GM20000 (cell line): ENCODE measurements at places on chromosomes 2 and 18.

GRCh38 chr2:2542316-2542715 is 211.2 kb upstream of the MYT1L start:
- DNase-seq = no peak

DNA sequence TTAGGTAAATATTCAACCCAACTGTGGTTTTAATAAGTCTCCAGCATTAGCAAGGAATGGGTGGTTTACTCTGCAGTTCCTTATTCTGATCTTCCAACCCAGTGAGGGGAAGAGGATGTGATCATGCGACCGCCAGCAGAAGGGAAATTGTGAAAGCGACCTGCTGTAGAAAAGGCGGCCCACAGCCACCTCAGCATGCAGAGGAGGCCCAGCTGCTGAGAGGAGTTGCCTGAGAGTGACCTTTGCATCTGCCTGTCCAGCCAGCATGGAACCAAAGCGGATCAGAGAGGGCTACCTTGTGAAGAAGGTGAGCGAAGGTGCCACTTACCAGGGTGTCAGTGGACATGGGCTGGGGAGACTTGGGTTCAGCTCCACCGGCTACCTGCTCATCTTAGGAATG is at the start of gene PLEK:
Gene PLEK (plus strand): TSS at position 196 of the 400 bp plus-strand sequence. CDS start 70 bp downstream, at position 266.
- DNase-seq = peak; percentile 49

DNA sequence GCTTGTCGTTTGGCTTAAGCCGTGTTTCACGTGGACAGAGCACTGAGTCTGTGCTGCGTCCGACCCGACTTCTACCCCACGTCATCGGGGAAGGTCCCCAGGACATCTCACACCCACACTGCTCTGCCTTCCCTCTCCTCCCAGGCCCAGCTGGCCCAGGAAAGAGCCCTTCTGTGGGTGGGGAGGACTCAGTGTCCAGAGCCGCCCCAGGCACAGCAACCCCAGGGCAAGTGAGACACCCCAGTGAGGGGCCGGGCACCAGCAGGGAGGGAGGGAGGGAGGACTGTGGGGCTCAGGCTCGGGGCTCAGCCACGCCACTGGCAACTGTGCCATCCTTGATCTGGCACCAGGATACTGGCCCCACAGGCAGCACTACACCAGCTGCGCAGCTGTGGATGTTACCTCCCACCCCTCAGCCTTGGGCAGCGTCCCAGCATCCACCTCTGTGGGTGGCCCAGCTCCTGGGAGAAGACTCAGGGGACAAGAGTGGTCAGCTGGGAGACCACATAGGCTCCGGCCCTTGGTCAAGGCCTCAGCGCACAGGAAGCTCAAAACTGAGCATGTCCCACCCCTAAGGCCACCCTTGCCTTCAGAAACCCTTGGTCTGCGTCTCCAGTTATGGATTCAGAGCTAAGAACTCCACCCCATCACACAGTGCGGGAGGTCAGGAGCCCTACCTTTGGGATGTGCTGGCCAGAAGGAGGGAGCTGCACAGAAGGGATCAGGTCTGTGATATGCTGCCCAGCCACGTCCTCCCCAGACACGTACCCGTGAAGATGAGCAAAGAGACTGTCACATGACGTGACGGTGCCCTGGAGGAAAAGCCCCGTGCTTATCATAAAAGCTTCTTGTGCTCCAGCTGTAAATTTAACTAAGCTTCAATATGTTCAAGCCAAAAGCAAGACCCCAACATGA is 11.7 kb downstream of the PASK start:
- no peak for DNase-seq

GRCh38 chr2:95158891-95159619 is 593 bp downstream of the ZNF514 start:
- DNase-seq = peak; percentile 75

DNA sequence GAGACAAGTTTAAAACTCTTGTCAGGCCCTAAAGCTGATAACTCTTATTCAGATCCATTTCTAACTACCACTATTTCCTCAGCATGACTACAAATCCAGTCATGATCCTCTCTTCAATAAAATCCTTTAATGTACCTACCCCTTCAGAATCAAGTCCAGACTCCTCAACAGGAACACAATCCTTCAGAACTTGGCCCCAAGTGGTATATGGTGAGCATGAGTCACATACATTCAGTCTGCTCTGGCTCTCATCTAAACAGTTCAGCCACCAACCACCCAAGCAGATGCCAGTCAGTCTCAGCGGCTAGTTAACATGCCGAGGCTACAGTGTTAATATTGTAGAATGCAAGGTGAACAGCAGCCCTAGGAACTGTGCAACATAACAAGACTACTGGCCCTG is 9.7 kb downstream of the LMAN2L start:
- DNase-seq = no peak

DNA sequence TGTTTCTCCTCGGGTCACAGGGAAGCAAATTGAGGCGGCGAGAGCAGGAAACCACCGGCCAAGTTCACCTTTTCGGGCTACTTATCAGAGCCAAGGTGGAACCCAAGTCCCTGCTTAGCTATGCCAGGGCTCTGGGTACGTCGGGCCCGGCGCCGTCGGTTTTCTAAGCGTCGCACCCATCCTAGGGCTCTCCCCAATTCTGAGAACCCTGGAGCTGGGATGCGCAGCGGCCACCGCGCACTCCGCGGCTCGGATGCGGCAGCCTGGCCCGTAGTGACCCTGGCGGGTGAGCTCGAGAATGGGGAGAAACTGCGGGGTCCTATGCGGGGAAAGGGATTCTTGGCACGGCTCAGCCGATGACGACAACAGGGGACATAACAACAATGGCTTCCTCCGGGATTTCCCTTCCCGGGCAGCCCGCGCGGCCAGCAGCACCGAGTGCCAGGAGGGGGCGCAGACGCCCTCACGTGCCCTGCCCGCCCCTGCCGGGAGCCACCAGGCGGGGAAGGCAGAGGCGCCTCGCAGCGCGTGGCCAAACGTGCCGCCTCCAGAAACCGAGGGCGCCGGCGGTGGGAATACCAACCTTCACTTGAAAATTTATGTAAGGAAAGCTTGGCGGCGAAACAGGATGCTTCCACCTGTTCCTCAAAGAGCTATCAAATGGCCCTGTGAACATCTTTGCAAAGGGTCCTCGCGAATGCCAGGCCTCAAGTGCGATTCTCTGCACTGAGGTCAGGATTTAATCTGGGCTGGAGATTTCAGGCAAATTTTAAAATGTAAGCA is 2.1 kb upstream of the SLC30A3 start:
- peak; percentile 85 for DNase-seq

DNA sequence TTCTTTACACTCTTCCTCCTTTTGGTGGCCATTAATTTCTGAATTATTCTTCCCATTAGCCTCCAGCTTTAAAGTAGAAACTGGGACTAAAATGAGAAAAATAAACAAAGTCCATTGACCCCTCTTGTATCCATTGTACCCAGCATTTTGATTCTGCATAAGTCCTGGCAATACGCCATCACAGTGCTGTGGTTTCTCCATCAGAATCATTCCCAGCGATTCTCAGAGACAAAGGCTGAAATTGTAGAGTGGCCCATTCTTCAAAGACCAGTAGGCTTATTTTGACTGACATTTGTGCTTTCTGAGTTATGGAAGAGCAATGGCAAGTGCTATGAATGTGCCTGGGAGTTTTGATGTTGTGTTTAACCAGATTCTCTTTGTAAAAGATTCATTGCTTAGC is 199.3 kb upstream of the GALNT5 start:
- DNase-seq = no peak

DNA sequence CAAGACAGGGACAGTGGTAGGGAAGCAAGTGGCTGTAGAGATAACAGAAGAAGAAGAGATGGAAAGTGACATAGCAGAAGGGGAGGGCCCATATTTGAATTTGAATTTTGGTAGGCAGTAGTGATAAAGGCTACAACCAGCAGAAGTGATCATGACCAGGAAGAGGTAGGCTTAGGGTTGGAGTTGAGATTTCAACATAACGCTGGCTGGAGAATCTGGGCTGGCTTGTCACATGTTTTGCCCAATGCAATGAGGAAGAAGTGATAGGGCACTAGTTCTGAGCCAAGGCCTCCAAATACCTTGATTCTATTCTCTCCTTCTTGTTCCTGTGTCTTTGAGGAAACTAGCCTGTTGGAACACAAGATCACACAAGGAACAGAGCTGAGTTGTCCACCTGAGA is 69.4 kb downstream of the SCG2 start:
- DNase-seq = no peak

GRCh38 chr2:68727683-68728375 is 6.8 kb upstream of the ARHGAP25 start:
- DNase-seq = no peak

GRCh38 chr2:117859924-117860647 is 45.6 kb downstream of the DDX18 start:
- DNase-seq = no peak
